ENCODE measurements at places on chromosomes 1 and 21.

DNA sequence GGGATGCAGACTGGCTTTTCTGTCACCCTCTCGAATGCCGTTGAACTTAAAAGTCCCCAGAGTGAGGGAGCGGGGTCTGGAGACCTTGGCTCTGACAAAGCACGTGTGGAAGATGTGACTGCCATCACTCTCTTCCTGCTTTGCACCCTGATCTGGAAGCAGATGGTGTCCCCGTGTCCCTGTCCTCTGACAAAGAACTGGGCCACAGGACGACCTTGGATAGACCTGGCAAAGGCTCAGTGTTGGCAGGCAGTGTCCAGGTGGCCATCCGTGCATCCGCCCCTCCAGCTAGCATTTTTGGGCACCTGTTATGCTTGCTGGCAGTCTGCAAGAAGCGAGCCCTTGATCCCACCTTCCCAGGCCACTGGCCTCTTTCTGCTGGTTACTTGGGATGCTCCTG, 27.4 kb downstream of the ARHGEF10L start:
- no peak for DNase-seq

DNA sequence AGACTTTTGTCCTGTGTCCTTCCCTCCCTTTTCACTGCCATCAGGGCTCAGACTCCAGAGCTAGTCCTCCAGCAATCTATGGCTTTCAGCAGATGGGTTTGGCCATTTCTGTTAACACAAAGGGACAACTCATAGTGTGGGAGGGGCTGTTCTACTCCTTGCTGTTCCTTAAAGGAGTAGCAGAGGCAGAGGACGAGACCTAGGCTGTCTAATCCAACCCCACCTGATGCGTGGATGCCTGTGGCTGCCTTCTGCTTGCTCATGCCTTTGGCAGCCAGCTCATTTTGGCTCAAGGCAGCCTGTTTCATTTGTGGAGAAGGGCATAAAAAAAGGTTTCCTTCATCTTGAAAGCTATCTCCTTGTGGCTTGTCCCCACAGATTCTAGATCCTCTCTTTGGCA, 27.0 kb downstream of the MFSD2A start:
- no peak for DNase-seq

GRCh38 chr1:170071378-170071777, 3.1 kb downstream of the KIFAP3 start:
- no peak for DNase-seq

GRCh38 chr1:205961991-205962820, 18.9 kb upstream of the SLC26A9 start:
- DNase-seq: peak; percentile 15

- no peak for DNase-seq
These were observed 520.8 kb downstream of the PTPRU start for GRCh38 chr1:29756901-29757725.

- DNase-seq: no peak
These were observed 520.5 kb downstream of the USP25 start for GRCh38 chr21:16250273-16250672.

GRCh38 chr1:192941722-192942411, 117.3 kb downstream of the UCHL5 start:
- peak; percentile 49 for DNase-seq

- DNase-seq: no peak
These were observed 31.1 kb upstream of the BACH1 start for GRCh38 chr21:29267666-29268065.

- DNase-seq: no peak
These were observed 96.5 kb downstream of the NME7 start for GRCh38 chr1:169271098-169271497.

DNA sequence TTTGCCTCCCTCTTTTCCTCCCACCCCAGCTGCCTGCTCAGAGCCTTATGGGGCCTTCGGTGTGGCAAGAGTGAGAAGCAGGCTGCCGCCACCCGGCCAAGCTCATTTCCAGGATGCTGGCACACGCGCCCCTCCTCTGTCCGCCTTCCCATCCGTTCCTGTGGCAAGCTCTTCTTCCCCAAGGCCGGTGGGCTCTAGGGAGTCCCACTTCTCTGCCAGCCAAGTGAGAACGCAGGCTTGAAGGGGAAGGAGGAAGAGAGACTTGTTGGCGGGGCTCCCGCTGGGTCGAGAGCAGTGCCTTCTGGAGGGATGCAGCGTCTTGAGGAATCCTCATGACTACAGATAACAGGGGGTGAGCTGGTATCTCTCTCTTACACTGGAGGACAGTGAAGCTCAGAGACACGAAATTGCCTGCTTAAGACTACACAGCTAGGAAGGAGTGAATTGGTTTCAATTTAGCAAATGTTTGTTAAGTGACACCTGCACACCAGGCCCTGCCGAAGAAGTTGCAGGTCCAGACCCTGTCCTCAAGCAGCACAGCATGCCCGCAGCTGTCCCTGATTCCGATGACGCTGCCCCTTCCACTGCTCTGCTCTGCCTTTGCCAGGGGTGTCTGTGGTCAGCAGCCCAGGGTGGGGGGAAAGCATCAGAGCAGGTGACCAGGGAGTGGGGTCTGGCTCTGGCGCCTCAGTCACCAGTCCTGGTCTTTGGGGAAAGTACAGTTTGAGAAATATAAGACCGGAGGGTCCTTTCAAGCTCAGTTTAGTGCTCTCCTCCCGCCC, 40.1 kb upstream of the FOXO6 start:
- no peak for DNase-seq

GRCh38 chr1:36988741-36989193, 45.5 kb downstream of the GRIK3 start:
- no peak for DNase-seq

DNA sequence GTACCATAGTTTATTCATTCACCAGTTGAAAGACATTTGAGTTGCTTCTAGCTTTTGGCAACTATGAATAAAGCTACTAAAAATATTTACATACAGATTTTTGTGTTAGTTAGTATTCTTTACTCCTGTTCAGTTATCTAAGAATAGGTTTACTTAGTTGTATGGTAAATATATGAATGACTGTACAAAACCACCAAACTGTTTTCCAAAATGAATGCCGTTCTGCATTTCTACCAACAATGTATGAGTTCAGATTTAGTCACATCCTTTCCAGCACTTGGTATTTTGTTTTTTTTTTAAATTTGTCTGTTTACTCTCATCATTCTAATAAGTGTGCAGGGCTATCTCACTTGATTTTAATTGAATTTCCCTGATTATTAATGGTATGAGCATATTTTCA, 3.4 kb upstream of the KIFAP3 start:
- no peak for DNase-seq

DNA sequence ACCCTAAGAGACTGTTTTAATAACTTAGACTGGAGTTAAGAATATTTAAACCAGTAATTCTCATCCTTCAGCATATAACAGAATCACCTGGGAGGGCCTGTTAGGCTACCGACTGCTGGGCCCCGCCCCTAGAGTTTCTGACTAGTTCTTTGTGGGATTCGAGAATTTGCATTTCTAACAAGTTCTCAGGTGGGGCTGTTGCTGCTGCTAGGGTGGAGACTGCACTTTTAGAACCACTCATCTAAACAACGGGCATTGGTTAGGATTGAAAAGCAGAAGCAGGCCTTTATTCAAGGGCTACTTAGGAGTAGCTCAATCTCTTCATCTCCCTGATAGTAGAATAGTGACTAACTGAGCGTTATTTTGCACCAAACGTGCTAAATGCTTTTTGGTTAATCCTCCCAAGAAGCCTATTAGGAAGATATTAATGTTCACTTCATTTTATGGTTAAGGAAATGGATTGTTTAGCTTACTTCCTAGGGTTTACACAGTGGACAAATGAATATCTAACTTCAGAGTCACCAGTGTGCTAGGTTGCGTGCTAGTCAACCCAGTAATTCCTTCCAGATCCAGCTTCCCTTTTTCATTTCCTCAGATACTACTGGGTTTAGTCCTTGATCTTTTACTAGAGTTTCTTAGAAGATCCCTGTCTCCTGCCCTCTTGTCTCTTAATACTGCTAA, 31.1 kb upstream of the UAP1 start:
- no peak for DNase-seq

DNA sequence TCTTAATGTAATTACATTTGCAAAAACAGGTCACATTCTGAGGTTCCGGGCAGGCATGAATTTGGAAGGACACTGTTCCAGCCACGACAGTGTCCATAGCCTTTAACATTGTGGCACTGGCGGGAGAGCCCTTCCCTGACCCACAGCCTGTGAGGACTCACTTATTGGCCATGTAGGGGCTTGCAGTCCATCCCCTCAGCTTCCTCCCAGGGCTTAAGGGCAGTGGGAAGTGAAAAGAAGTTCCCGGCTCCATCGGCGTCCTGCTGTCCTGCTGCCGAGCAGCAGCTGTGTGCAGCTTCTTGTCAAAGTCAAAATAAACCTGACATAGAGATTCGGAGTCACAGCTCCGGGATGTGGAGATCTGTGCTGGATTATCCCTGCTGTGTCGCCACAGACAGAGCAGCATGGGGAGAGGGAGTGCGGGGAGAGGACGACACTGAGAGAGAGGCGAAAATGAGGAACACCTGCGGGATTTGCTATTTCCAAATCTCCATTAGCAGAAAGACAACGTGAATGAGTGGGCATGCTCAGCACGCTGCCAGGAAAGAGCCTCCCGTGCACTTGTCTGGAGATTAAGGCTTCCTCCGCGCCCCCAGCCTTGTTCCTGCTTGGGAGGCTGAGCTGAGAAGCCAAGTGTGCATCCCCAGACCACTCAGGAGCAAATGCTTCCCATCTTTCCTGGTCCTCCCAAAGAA, 260.3 kb downstream of the ASTN1 start:
- DNase-seq: no peak

DNA sequence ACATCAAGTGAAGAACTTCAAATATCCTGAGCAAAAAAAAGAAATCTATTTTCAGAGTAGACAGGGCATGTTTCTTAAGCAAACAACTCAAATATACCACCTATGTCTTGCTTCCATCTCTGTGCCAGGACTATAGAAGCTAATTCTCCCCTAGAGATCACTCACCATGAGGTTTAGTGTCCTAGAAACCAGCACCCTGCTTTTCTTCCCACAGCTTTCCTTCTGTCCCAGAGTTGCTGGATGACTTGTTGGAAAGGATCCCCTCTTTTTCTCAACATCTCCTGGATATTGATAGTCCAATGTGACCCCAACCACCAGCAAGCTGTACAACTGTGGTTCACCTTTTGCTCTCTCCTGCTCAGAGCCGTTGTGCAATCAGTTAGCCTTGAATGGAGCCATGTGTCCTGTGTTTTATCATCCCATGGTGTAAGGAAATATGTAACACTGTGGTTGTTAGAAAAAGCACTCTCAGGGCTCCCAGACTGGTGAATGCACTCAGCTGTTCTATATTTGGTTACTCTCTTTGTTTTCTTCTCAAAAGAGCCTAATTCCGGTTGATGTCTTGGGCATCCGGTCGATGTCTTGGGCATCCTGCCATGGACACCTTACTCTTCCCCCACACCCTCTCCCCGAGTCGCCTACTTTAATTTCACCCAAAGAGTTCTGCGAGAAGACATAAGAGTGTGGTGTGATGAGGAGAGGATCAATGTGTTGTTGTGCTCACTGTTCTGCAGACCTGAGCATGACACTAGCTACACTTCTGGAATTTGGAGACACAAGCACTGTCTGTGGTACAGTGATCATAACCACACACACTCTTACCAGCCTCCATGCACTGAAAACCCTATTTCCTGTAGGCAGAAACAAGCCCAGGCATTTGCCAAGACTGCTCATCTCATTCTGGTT, 1.7 kb downstream of the TNFSF4 start:
- peak; percentile 34 for DNase-seq

- DNase-seq: no peak
These were observed 193.1 kb downstream of the RYR2 start for GRCh38 chr1:237235091-237235490.

DNA sequence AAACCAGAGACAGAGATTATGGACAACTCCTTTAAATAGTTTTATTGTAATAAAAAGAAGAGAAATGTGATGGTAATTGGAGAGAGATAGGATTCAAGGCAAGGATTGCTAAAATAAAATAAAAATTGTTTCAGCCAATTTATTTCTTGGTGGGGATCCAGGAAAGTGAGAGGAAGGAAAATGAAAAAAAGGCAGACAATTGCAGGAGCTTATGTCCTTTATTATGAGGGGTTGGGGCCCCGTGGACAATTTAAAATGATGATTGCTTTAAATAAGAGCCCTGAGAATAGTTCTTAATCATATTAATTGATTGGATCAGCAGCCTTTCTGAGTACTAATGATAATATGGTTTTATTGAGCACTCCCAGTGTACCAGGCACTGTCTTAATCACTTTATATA, 40.2 kb downstream of the RGS2 start:
- no peak for DNase-seq

GRCh38 chr1:201793306-201793925, 35.5 kb upstream of the IPO9 start:
- DNase-seq: no peak

DNA sequence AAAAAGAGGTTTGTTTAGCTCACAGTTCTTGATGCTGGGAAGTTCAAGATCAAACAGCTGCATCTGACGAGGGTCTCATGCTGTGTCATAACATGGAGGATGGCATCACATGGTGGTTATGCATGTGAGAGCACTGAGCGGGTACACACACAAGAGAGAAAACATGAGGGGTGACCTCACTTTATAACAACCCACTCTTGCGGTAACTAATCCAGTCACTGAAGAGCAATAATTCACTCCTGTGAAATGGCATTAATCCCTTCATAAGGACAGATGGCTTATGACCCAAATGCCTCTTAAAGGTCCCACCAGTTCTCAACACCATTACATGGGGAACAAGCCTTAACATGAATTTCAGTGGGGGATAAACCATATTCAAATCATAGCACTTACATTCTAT, 23.2 kb upstream of the CHIT1 start:
- no peak for DNase-seq

GRCh38 chr1:206859082-206859521, 6.3 kb upstream of the IL20 start:
- no peak for DNase-seq

GRCh38 chr1:75233302-75233929, 99.2 kb downstream of the LHX8 start:
- peak; percentile 39 for DNase-seq

GRCh38 chr21:39750670-39751069, 5.7 kb downstream of the IGSF5 start:
- DNase-seq: no peak

GRCh38 chr1:35810096-35810881, 2.5 kb downstream of the AGO4 start:
- no peak for DNase-seq
